ENCODE measurements at places on chromosomes 12 and 14. TPM values are rescaled to one million over a fixed set of nuclear protein-coding genes. Genes with fewer than 3 reads are reported as not detected.

DNA sequence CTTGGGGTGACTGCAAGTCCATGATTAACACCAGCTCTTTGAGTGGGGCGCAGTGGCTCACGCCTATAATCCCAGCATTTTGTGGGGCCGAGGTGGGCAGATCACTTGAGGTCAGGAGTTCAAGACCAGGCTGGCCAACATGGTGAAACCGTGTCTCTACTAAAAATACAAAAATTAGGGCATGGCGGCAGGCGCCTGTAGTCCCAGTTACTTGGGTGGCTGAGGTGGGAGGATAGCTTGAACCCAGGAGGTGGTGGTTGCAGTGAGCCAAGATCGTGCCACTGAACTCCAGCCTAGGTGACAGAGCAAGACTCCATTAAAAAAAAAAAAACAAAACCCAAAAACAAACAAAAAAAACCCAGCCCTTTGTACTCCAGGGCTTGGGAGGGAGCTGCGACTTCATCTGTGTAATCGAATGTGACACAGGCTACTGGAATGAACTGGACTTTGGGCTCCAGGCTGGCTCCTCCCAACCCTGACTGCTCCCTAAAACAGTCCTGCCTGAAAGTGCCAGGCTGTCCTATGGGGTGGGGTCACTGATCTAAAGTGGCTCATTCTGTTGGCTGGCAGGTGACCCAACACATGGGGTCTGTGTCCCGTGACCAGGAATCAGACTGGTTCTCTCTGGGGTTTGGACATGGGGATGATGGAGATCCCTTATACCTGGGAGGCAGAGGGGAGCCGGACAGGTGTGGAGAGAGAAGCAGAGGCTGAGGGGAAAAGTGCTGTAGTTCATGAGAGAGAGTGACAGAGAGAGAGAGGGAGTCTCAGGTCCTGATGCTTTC, 9.3 kb upstream of the C12orf43 start:
- DNase-seq, result no peak

- DNase-seq, result no peak
These were observed 1100.3 kb downstream of the BCL11B start for GRCh38 chr14:98171654-98172053.

DNA sequence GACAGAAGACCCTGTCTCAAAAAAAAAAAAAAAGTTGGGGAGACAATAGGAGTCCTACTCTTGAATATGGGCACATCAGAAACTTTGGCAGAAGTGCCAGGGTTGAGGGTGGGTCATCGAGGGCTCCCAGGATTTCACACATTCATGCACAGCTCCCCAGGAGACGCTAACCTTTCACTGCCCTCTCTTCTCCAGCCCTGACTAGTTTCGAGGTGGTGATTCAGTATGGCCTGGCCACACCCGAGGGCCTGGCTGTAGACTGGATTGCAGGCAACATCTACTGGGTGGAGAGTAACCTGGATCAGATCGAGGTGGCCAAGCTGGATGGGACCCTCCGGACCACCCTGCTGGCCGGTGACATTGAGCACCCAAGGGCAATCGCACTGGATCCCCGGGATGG, 29.4 kb upstream of the LRP1-AS start:
- no peak for DNase-seq

- DNase-seq, result no peak
These were observed 133.4 kb downstream of the SLC6A15 start for GRCh38 chr12:84779169-84779568.

GRCh38 chr12:118023301-118023860, 6.9 kb downstream of the RFC5 start:
- DNase-seq, result no peak

GRCh38 chr14:29895591-29896083, 32.0 kb downstream of the PRKD1 start:
- no peak for DNase-seq

DNA sequence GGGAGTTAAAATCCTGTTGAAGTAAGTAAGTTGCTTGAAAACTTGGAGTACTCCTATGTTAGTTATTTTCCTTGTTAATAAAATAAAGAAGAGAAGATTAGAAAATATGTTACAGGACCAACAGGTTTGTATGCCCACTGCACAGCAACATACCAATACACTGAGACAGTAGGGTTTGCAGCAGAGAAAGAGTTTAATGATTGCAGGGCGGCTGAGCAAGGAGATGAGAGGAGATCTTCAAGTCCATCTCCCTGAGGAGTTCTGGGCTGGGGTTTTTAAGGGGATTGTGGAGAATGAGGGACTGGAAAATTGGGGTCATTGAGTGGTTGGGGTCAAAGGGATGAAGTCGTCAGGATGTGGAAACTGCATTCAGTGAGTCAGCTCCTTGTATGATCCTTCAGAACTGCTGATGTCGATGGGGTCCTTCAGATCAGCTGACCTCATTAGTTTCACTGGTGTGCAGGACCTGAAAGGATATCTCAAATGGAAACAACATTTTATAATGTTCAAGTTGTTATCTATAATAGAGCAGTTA, 4.3 kb upstream of the HSD17B6 start:
- no peak for DNase-seq

DNA sequence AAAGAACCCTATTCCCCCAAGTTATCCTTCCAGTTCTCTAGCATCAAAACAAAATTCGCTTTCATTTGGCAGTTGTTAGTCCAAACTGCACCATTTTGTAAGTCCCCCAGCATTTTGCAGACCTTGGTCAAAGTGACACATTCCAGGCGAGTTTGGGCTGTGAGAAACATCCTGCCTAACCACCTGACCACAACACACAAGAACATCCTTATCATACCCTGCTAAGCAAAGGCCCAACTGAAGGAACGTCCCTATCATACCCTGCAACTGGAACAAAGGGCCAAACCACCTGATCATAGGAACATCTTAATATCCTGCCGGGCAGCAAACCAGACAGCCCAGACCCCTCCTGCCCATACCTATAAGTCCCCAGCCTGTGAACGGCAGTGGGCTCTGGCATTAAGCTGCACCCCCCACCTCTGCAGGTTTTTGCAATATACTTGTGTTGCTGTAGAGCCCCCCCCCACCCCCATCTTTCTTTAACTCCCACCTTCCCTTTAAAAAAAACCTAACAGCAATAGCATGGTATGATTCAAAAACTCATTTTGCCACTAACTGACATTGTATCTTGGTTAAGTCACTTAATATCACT, 2.7 kb downstream of the PCNX4 start:
- DNase-seq, result peak; percentile 70

- DNase-seq, result no peak
These were observed 52.9 kb downstream of the GXYLT1 start for GRCh38 chr12:42091769-42092168.

DNA sequence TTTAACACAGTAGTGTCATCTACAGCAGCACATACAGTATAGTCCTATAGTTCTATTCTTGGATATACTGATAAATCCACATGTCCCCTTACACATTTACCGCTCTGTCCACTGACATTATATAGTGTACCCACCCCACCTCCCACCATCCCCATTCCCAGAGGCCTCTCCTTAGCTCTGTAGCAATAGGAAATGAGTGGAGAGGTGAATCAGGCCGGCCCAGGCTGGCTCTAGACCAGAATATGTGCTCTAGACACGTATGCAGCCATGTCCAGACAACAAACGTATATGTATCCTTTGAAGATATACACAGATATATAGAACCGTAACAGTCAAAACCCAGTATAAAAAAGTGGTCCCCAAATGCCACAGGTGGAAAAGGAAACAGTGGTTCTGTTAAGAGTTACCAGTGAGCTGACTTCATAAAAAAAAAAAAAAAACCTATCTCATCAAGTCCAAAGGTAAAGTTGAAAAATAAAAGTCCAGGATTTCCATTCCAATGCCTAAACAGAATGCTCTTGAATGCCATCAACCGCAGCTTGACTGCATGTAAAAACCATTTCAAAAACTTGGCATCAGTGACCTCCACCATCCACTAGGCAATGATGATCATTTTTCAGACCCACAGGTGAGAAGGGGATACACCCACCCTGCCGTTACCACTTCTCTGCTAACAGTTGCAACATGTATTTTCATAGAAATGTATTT, 16.7 kb downstream of the EGLN3 start:
- peak; percentile 51 for DNase-seq

GRCh38 chr12:48602192-48602989, 32.5 kb upstream of the LALBA start:
- DNase-seq, result no peak

- DNase-seq, result no peak
These were observed 38.4 kb upstream of the BCL2L14 start for GRCh38 chr12:12032260-12032791.

GRCh38 chr12:66032739-66033138, 97.8 kb downstream of the LLPH start:
- no peak for DNase-seq

- no peak for DNase-seq
These were observed 245.6 kb upstream of the NPAS3 start for GRCh38 chr14:32693114-32693513.

DNA sequence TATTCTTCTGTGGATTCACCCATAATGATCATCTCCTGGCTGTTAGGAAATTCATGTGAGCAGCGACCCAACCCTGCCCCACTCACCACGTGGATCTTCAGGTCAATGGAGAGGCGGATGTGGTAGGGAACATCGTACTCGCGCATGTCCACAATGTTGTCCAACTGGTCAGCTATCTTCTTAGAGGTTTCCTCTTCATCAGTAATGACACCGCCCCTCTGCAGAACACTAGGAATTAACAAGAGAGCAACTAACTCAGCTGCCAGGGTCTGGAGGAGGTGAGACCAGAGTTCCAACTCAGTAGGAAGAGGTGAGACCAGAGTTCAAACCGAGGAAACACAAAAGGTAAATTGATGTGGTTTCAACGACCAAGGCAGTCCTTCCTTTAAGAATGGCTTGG, 9.7 kb downstream of the POLE start:
- no peak for DNase-seq

- DNase-seq, result no peak
These were observed 120.3 kb upstream of the BCAT1 start for GRCh38 chr12:25069224-25069623.

DNA sequence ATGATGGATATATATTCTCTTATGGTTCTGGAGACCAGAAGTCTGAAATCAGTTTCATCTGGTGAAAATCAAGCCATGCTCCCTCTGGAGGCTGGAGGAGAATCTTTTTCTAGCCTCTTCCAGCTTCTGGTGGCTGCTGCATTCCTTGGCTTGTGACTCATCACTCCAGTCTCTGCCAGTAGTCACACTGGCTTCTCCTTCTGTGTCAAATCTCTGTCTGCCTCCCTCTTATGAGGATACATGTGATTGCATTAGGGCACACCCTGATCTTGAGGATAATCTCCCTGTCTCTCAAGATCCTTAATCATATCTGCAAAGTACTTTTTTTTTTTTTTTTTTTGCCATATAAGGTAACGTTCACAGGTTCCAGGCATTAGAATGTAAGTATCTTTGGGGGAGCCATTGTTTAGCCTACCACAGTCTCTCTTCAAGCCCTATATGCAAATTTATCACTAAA, 17.7 kb downstream of the DNAL1 start:
- peak; percentile 79 for DNase-seq

MYF6 gene
- total RNA-seq, result not detected

FICD gene
- total RNA-seq, result 7.0 TPM

CCND2 gene
- 111 TPM for total RNA-seq

CLBA1 gene
- 4.6 TPM for total RNA-seq

CPNE6 gene
- total RNA-seq, result not detected

KRT8 gene
- total RNA-seq, result 9.5 TPM

POTEM gene
- not detected for total RNA-seq
